Transverse colon (tissue), 4 donors: ENCODE measurements at places on chromosomes 5 and 9.

GRCh38 chr5:178668579-178668978, 41.7 kb upstream of the CLK4 start:
- no peak for DNase-seq

DNA sequence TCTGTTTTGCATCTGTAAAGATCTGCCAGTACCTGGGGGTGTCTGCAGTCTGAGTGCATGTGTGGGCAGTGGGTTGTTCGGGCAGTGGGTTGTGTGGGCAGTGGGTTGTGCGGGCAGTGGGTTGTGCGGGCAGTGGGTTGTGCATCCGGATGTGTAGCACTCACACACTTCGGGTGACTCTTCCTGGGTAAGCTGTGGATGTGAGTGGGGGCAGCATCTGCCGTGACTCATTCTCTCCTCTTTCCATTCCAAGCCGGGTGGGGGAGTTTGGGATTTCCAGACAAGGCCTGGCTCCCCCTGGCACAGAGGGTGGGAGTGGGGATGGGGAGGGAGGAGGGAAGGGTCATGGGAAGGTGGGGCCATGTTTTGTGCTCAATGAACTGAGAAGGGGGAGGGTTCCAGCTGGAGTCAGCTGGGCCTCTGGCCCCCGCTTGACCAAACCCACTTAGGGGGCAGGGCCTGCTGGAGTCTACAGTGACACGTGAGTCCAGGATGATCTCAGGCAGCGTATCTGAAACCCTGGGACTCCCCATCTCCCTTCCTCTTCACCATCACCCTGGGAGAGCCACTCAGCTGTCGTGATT, 8.3 kb downstream of the CRB2 start:
- DNase-seq: no peak

DNA sequence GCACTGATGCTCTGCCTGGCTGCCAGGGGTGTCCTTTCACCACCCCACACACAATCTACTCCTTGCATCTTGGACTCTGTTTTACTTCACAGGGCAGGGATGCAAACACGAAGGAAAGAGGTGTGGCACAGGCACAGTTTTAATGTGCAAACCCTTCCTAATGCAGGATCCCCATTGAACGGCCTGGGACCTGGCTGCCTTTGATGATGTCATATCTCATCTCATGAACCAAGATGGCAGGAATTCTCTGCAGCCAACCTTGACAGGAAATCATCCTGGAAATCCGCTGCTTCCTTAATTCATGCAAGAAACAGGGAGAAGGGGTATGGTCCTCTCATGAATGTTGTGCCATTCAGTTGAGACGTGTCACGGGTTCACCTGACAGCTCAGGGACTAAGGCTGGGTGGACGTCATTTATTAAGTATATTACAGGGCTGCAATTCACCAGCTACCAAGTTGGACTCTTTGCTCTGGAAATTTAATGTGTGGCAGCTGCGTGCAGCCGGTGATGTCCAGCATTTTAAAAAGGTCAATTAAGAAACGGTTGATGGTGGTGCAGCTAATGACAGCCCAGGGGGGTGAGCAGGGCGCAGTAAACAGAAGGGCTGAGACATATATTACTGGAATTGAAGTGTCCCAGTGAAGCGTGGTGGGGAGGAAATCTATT, 91.5 kb downstream of the LMNB1 start:
- no peak for DNase-seq

- DNase-seq: no peak
Measured at GRCh38 chr5:37275511-37275910, 26.3 kb upstream of the CPLANE1 start.

DNA sequence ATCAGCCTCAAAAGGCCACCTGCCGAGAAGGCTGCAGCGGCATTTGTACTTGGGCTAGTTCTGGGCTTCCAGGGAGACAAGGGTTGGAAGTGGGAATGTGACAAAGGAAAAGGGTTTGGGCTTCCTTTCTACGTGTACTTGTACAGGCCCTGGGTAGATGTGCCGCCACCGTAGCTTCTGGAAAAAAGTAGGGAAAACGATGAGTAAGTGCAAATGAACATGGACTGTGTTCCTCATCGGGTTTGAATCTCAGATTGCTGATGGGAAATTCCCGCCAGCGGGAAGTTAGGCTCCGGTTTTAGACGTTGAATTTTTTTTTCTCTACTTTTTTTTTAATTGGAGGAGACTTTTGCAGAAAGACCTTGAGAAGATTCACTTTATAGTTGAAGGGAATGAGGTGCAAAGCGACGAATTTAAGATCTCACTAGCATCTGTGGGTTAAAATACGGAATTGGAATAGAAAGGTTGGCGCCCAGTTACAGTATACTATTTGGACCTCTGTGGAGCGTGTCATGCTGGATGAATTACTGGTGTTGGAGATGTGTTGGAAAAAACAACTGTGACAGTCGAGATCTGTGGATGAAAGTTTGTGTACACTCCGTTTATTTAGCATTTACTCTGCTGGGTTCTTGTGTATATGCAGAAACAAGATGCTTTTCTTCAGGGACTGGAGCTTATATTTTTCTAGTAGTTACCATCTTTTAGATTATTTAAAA, 1.2 kb downstream of the G3BP1 start:
- no peak for DNase-seq

DNA sequence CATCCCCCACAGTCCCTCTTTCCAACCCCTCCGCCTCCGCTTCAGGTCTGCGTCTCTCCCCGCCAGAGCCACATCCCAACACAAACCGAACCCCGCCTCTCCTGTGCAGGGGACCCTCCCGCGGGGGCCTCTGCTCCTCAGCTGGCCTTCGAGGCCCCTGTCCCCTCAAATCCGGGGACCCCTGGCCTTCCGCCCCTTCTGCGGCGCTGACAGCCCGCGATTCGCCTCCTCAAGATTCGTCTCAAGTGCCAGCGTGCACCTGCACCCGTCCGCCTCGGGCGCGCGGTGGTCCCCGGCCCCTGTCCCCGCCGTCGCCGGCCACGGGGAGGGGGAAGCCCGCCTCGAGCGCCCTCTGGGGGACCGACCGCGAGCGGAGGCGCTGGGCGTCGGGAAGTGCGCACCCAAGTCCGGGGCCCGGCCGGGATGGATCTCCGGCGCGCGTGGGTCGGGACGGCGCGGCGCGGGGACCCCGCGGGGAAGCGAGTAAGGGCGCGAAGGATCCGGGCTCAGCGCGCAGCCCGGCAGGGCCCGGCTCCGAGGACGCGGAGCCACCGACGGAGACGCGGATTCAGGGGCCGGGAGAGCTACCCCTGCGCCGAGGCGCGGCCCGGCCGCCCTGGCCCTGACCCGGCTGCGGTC, 623 bp downstream of the FLT4 start:
- DNase-seq: no peak

DNA sequence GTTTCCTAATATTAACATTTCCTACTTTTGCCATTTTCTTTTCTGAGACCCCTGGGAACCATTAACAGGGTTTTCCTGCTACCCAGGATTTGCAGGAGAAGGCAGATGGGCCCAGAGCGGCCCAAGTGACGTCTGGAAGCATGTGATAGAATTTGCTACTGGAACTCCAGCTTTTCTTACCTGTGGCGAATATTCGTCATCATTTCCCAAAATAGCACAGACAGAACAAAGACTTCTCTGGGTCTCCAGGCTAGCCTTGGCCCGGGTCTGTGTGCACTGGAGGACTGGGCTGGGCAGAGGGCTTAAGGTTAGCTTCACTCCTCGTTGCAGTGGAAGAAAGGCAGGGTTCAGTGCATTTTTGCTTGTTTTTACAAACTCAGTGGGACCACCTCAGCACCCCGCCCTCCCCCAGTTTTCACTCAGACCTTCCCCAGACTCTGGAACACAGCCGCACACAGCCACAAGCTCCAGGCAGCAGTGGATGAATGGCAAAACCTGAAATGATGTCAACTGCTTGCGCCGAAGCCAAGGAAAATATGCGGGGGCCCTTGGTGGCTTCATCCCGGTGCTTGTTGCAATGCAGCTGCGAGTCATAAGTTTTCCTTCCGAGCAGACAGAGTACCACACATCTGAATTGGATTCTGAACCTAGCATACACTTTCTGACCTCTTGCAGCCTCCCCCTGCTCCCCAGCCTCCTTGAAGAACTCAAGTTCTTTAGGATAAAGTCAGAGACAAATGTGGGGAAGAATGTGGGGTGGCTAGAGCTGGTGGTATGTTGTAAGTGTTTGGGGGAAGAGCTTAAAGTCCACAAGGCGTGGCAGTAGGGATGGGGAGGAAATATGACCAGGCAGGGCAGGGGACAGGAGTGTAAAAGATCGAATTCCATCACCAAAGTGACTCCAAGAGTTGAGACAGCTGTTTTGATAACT, 586.0 kb downstream of the CCDC171 start:
- DNase-seq: no peak

DNA sequence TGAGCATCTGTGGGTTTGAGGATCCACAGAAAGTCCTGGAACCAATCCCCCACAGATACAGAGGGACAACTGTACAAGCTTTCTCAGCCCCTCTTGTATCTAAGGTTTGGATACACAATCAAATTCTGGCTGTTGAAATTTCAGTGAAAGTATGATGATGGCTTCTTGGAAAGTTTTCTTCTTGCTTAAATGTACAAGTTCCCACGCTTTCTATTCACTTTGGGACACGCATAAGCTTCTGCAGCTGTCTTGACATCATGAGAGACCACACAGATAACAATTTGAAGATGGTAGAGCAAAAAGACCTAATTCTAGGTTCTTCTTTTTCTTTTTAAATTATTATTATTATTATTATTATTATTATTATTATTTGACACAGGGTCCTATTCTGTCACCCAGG, 31.6 kb upstream of the ARL15 start:
- DNase-seq: no peak
